NCI-H2029 (cell line): ENCODE measurements at places on chromosomes 1 and 21.

GRCh38 chr1:183575606-183576005 lies 14.7 kb downstream of the NCF2 start:
- DNase-seq: no peak

- no peak for DNase-seq
Observed at GRCh38 chr1:39199593-39199992, 4.9 kb upstream of the MACF1 start.

DNA sequence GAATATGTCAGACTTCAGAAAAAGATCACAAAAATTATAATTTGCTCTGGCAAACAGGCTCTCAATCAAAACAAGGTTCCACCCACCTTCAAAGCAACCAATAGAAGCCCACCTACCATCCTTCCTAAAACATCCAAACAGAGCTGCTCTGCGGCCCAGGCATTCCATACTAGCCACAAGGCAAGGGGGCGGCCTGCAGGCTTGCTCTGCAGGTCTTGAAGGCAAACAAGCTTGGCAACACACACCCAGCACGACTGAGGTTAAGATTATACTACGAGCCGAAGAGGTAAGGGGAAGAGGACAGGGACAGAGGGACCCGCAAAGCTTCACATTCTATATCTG lies 207.3 kb downstream of the SLC45A1 start:
- no peak for DNase-seq

- DNase-seq: no peak
Observed at GRCh38 chr1:184558691-184559090, 171.9 kb downstream of the C1orf21 start.

DNA sequence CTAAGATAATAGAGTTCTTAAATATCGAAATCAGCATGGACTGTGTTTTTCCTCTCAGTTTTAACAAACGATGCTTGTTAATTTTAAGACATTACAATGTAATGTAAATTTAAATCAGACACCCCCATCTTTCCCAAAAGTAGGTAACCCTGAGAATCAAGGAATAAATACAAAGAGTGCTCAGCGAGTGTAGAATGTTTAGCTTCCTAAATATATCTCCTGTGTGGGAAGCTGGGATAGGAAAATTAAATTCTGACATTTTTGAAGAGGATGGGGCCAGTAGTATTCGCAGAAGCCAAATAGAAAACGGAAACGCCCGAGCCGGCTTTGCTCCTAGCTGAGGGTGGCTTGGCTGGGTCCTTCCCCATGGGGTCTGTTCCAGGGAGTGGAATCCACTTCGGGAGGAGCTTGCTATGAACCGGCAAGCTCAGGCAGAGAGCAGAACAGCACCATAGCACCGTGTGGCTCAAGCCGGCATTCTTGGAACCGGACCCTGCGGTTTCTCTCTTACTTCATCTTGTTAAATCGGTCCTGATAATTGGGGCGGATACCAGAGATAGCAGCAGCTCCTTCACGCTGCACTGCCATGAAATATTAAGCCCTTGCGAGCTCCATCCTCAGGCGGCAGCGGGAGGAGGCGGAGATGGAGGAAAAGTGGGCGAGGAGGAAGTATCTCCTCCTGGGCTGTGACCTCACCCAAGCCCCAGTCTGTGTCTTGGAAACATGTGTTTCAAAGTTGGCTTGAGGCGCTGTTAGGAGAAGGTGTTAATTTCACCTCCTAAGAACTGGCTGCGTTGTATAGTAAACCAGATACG lies 24.9 kb downstream of the MAP3K7CL start:
- no peak for DNase-seq

- no peak for DNase-seq
Observed at GRCh38 chr1:205580923-205581180, 51.0 kb downstream of the ELK4 start.

DNA sequence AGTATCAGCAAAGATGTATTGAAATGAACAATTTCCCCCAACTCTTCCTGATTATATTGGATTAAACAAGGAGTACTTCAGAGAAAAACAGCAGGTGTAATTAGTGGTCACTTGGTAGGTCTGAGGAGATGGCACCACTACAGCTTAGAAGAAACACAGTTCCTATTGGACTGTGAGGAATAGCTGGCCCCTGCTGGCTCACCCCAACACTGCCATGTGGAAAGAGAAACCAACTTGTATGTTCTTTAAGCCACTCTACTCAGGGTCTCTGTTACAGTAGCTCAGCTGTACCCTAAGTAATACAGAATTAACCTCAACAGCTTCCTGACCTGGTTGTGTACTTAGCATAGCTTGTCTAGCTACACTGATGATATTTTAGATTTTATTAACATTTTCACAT lies 26.5 kb upstream of the MTR start:
- no peak for DNase-seq

- no peak for DNase-seq
Observed at GRCh38 chr1:181397845-181398244, 85.5 kb upstream of the CACNA1E start.

DNA sequence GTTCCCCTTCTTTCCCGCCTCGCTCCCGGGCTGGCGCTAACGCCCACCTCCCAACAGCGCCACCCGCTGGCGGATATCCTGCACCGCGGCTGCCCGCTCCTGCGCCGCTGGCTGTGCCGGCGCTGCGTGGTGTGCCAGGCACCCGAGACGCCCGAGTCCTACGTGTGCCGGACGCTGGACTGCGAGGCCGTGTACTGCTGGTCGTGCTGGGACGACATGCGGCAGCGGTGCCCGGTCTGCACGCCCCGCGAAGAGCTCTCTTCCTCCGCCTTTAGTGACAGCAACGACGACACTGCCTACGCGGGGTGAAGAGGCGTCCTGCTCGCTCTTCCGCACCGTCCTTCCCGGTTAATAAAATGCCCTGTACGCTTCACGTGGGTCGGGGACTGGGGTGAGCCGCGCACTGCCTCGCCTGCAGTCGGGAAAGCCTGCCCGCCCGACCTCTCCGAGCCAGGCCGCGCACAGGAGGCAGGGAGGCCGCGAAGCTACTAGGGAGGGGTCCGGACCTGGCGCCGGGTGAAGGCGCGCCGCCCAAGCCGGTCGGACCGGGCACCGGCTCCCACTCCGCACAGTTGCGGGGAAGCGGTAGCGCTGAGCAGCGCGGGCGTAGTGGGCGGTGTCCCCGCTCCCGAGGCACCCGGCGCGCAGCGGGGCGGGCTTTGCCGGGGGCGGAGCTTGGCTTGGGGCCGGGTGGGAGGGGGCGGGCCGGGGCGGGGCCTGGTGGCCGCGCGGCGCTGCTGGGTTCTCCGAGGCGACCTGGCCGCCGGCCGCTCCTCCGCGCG lies at the start of gene ADAM15:
TSS of gene ADAM15 (plus strand) at position 757 of the 782 bp plus-strand sequence. CDS start 71 bp downstream, outside the sequence.
- peak; percentile 77 for DNase-seq

GRCh38 chr1:31650161-31651088 lies 5.7 kb upstream of the PEF1 start:
- DNase-seq: no peak

- DNase-seq: no peak
Observed at GRCh38 chr1:109821221-109821669, 57.5 kb upstream of the EPS8L3 start.

DNA sequence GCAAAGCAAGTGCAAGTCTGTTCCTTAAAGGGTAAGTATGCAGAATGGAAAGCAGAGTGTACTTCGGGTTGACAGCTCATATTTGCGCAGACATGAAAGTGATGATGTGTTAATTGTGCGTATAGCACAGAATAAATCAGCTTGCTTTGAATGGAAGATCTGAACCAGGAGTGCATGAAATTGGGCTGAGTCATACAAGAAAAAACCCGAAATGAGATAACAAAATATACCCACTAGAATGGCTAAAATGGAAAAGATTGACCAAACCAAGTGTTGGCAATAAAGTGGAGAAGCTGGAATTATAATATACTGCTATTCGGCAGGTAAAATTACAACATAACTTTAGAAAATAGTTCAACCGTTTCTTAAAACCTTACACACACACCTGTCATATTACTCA lies 28.5 kb downstream of the CR1L start:
- no peak for DNase-seq

DNA sequence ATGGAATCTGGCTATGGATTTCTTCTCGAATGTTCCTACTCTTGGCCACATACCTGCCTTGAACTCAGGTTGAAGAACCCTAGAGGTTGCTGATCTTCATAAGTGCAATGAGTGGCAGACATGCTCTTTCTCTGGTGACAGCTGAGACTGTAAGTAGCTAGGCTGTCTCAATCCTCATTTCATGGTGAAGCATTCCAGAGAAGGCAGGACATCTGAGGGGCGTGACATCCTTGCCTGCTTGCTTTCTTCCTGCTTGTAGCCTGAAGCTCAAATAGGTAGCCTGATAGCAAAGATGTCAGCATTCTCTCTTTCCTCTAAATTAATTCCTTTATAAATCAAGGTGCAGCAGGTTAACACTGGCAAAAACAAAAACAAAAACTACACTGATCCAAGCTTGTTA lies 114.6 kb upstream of the MAGI3 start:
- no peak for DNase-seq

- no peak for DNase-seq
Observed at GRCh38 chr21:35084869-35085268, 35.8 kb upstream of the RUNX1 start.

DNA sequence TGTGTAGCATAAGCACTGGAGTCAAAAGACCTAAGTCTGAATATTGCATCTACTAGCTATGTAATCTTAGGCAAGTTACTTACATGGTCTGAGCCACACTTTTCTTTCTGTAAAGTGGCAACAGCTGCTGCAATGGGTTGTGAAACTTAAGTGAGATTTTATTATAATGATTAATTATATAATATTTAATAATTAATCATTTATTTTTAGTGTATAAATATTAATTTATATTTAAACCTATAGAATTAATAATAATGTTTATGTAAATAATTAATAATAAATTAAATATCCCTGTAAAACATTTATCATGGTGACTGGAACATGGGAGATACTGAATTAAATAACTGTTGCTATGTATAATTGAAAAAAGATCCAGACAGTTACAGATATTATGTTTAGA lies 180.3 kb downstream of the LRRC40 start:
- DNase-seq: no peak

- peak; percentile 75 for DNase-seq
Observed at GRCh38 chr1:223731133-223731770, 18.9 kb downstream of the CAPN2 start.

DNA sequence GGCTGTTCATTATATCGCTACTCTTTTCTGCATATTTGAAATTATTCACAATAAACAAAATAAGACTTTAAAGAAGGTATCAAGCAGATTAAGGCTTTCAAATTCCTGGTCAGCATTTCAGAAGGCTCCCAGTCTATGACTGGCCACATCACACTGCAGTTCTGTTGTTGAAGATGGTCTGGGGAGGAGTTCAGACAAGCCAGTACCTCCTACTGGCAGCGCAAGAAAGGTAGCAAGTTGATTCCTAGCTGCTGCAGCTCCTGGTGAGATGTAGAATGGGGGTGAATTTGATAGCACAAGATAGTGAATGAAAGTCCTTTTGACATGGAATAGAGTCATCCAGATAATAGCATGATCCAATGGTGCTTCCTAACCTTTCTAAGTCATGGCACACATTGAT lies 88.2 kb upstream of the BEND5 start:
- DNase-seq: no peak

- DNase-seq: no peak
Observed at GRCh38 chr1:231919886-231920285, 293.3 kb downstream of the DISC1 start.

GRCh38 chr1:84382127-84382526 lies 16.2 kb upstream of the DNASE2B start:
- no peak for DNase-seq

DNA sequence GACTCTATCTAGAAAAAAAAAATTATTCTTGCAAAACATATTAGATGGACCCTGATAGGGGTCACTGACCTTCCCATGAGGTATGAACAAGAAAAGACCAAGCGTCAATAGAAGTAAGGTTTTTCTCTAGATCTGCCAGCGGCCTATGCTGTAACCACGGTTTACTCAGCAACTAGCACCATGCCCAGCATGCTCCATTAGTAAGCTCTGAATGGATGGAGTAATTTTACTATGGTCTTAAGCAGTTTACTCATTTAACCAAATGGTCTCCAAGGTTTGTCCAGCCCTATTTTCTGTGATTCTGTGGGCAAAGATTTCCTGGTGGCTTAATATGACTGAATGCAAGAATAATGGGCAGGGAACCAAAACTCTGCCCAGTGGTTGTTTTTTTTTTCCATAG lies 113.9 kb downstream of the ADSS2 start:
- no peak for DNase-seq

DNA sequence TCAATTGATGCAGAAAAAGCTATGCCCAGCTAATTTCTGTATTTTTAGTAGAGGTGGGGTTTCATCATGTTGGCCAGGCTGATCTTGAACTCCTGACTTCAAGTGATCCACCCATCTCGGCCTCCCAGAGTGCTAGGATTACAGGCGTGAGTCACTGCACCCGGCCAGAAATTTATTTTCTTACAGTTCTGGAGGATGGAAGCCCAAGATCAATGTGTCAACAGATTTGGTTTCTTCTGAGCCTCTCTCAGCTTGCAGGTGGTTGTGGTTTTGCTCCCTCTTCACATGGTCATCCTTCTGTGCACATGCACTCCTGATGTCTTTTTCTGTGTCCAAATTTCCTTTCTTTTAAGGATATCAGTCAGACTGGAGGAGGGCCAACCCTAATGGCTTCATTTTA lies 35.6 kb downstream of the SHCBP1L start:
- no peak for DNase-seq

- no peak for DNase-seq
Observed at GRCh38 chr1:121519042-121519755, 334.4 kb downstream of the SRGAP2C start.

- no peak for DNase-seq
Observed at GRCh38 chr1:230575886-230576500, 66.3 kb upstream of the COG2 start.

DNA sequence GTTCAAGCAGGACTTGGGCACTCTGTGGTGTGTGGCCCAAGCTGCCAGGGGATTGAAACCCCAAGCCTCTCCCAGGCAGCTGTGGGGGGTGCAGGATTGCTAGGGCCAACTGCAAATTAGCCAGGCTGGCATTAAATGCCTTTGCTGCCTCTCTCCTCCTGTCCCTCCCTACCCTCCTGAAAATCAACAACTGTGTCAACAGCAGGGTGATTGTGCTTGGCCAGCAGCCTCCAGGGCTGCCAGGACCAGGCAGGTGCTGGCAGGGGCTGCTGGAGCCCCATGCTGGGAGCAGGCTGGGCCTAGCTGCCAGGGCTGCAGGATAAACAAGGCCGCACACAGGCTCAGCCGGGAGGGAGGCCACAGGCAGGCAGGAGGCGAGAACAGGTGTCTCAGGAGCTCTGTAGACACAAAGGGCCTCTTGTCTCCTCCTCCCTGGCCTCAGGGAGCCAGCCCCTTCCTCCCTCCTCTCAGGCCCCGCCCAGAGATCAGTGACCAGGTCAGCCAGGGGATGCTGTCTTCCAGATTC lies 11.4 kb downstream of the SOX13 start:
- DNase-seq: peak; percentile 94

- DNase-seq: no peak
Observed at GRCh38 chr1:223547316-223548114, 118.0 kb downstream of the CAPN8 start.

DNA sequence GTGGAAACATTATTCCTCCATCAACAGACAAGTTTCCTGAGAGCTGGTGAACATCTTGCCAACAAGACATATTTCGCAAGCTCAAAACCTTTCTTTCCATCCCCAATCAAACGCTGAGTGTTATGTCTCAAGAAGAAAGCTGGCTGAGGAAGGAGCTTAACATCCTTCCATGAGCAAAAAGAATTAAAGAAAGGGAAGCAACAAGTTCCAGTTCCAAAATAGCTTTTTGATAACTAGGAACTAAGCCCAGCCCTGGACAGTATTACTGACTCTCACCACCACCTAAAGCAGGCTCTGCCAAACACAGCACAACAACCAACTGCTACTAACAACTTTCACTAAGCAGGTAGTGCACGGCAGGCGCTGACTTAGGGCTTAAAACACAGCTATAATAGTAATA lies 50.2 kb downstream of the CAPZB start:
- DNase-seq: no peak
